ENCODE measurements at places on chromosomes 11 and 22. TPM values are rescaled to one million over a fixed set of nuclear protein-coding genes. Genes with fewer than 3 reads are reported as not detected.

TEX54 gene
- not detected for total RNA-seq

SCGB2A2 gene
- total RNA-seq, result not detected

OR2AT4 gene
- not detected for total RNA-seq

UPK2 gene
- not detected for total RNA-seq

CASP5 gene
- not detected for total RNA-seq

TMEM45B gene
- not detected for total RNA-seq

DEFB131B gene
- not detected for total RNA-seq

ADAMTS15 gene
- 0.62 TPM for total RNA-seq

TREH gene
- not detected for total RNA-seq

DNA sequence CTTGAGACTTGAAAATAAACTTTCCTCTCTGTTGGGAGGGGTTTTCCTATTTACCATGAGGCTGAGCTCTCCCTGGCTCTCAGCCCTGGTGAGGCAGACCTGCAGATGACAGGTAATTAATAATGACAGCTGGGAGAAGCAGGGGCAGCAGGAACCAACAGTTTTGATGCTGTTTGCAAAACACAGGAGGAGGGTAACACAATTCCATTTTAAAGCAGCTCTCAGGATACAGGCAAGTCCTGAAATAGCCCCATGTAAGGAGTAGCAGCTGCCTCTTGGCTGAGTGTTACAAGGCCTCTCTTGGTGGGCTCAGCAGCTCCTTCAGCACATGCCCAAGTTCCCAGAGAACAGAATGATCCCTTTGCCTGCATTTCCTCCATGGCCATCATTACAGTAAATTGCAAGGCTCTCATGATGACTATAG is 13.3 kb downstream of the PARVA start:
- DNase-seq, result no peak

DNA sequence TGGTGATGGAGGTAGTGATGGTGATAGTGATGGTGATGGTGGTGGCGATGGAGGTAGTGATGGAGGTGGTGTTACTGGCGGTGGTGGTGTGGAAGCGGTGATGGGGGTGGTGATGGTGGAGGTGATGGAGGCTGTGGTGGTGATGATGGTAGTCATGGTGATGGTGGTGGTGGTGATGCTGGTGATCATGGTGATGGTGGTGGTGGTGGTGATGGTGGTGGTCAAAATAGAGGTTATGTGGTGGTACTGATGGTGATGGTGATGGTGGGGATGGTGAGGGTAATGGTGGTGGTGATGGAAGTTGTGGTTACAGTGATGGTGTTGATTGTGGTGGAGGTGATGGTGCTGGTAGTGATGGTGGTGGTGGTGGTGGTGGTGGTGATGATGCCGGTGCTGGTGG is 199.2 kb downstream of the IGLL1 start:
- DNase-seq, result no peak

GRCh38 chr11:125416981-125417935 is 78.8 kb downstream of the FEZ1 start:
- no peak for DNase-seq

DNA sequence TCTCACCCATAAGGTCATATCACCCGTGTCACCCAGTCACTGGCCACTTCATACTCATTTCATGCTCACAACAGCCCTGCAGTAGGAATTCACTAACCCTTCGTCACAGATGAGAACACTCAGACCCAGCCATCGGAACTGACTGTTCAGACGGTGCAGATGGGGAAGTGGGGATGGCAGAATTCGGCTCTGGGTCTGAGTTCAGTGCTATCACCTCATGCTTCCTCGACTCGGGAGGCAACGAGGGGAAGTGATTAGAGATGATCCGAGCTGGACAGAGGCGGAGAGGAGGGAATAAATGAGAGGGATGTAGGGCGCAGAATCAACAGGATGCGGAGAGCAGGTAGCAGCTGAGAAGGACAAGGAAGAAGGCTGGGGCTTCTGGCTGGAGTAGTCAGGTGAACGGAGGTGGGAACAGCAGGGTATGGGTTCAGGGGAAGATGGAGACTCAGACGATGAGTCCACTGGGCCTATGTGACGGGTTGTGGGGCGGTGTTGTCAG is 4.7 kb downstream of the B3GNT6 start:
- DNase-seq, result no peak

DNA sequence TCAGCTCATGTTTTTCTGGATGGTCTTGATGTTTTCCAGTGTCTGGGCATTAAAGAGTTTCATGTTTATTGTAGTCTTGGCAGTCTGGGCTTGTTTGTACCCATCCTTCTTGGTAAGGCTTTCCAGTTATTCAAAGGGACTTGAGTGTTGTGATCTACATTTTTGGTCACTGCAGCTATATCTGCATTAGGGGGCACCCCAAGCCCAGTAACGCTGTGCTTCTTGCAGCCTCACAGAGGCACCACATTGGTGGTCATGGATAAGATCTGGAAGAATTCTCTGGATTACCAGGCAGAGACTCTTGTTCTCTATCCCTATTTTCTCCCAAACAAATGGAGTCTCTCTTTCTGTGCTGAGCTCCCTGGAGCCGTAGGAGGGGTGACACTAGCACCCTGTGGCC is 451.5 kb upstream of the FAT3 start:
- DNase-seq, result no peak

DNA sequence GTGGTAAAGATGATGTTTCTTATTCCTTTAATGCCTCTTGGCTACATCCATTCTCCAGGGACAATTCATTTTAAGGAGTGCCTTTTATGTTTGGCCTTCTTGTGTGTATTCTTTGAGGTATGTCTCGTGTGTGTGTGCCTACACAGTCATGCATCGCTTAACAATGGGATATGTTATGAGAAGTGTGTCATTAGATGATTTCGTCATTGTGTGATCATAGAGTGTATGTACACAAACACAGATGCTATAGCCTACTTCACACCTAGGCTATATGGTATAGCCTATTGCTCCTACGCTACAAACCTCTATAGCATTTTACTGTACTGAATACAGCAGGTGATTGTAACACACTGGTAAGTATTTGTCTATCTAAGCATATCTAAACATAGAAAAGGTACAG is 23.0 kb downstream of the ZNF202 start:
- DNase-seq, result no peak

DNA sequence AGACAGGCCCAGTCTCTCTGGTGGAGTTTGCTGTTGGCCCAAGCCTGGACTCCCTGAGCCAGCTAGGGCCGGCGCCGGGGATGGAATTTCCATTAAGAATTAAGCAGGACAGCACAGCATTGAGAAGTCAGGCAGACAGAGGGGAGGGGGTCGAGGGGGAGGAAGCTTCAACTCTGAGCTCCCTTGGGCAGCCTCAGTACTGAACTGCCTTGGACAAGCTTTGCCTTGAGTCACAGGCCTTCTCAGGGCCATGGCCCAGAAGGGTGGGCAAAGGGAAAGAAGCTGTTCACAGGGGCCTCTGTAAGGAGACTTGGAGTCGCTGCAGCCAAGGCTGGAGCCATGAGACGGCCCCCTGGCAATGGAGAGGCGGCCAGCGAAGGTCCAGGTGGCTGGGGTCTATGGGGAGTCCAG is 2.6 kb upstream of the INSC start:
- DNase-seq, result no peak

DNA sequence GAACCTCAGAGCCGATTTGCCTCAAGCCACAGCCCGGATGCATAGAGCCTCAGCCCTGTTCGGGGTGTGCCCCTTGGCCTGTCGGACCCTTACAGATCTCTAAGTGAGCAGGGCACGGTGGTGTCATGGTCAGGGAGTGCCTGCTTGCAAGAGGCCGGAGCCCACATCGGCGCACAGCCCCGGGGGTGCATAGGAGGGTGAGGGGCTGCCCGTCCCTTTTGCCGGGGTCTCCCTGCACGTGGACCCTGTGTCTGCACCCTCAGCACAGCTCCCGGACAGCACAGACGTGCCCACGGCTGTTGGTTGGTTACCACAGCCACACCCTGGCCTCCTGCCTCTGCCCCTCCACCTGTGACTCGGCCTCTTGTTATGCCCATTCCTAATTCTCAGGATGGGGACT is 6.5 kb downstream of the RAB36 start:
- DNase-seq, result no peak

- DNase-seq, result no peak
These were observed 5.0 kb downstream of the CD81 start for GRCh38 chr11:2382129-2382517.

DNA sequence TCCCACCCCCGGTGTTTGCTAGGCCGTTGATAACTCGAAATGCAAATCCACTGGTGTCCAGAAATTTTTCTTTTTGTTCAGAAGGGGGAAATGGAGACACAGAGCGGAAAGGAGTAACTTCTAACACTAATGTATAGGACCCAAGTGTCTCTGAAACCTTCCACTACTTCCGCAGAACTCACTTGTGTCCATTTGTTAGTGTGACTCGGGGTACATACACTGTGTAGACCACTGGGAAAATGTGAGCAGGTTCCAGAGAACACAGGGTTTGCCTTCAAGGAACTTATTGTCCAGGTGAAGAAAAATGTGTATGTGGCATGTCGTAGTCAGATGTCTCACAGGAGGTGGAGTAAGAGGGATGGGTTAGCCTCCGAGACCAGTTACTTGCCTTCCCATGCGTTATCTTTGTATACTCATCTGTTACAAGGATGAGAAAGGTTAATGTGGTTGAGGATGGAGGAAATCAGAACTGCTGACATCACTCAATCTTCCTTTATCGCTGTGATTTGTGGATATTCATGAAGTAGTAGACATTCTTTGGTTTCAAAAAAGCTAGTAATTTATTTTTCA is 857 bp downstream of the ARCN1 start:
- peak; percentile 16 for DNase-seq

DNA sequence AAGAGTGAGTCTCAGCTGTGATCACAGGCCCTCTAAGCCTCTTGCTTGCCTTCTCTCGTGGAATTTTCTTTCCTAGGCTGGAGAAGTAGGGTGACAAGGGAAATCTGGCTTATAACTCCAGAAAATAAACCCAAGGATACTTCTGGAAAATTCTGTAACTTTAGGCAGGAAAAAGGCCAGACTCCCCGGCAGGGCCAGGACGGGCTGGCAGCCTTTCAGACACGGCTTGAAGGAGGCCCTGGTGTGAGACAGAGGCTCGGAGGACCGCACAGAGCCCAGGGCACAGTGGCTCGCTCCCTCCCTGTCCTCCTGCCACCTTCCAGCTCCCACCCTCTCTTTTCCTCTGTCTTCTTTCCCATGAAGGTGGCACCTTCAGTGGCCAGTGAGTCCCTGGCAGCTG is 19.1 kb downstream of the RPUSD4 start:
- no peak for DNase-seq

GRCh38 chr11:2129699-2130366 is 9.4 kb downstream of the IGF2 start:
- DNase-seq, result no peak

GRCh38 chr11:19938866-19939265 is 221.4 kb downstream of the DBX1 start:
- no peak for DNase-seq

DNA sequence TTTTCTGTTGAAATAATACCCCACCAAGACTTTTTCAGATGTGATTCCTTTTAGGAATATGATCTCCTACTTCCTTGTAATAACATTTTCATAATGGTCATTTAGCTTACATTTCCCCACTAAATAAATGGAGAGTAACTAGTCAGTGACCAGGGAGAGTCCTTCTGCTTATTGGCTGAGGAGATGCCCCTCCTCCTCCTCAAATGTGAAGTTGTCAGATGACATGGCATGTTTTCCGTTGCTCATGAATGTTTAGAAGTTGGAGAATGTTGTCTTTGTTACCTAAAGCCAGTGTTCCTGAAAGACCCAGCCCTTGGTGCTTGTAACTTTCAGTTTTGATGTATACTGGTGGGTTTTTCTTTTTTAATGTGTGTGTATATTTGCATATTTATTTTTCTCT is 38.2 kb downstream of the CSRP3 start:
- no peak for DNase-seq

DNA sequence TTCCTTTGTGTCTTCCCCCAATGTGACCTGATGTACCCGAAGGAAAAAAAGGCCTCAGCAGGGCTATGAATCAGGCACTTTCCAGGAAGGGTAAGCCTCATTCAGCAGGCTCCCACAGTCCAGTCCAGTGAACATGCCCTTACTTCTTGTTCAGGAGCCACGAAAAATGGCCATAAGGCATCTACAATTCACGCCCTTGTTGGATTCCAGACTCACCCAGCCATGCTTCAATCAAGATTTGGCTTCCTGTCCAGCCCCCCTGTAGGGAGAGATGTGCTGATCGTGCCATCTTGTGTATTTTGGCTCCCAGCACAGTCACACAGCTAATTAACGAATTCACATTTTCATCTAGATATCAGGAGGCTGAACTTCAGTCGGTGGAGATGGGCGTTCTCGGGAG is 9.9 kb upstream of the KCNJ5 start:
- DNase-seq, result no peak

DNA sequence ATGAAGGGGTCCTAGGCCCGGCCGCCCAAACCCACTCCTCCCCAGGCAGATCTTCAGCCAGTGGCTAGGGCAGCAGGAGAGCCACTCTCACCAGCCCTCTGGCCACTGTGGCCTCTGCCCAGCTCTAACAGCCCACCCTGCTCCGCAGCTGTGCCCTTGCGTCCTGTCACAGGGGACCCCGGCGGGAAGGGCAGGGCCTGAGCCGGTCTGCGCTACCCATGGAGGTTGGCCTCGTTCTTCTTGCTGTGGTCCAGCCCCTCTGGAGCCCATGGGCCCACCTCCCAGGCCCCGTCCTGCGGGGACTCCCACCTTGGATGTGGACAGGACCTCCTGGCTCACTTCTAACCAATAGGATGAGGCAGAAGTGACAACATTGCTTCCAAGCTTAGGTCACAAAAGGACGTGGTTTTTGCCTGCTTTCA is 38.3 kb upstream of the TH start:
- DNase-seq, result no peak

- no peak for DNase-seq
These were observed 18.2 kb upstream of the SYN3 start for GRCh38 chr22:33076343-33076742.

GRCh38 chr22:40334060-40334459 is 12.2 kb upstream of the ADSL start:
- no peak for DNase-seq

- peak; percentile 87 for DNase-seq
These were observed 48.9 kb downstream of the APOL1 start for GRCh38 chr22:36301851-36302250.

- no peak for DNase-seq
These were observed 78.1 kb downstream of the KIAA1671 start for GRCh38 chr22:25030636-25031035.

DNA sequence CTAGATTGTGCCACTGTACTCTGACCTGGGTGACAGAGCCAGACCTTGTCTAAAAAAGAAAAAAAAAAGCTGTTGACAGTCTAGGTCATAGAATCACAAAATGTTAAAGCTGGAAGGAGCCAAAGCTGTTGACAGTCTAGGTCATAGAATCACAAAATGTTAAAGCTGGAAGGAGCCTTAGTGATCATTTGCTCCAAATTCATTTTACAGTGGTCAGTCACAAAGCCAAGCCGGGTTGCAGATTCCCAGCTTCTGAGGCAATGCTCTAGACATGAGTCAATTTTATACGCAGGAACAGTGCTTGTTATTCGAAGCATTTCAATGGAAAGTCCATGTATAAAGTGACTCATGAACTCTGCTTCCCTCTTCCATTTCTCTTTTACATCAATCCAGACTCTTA is 47.4 kb downstream of the SYT13 start:
- no peak for DNase-seq

- no peak for DNase-seq
These were observed 4.2 kb downstream of the ACTN3 start for GRCh38 chr11:66550887-66551286.

Data from H4 (cell line).